ENCODE measurements at places on chromosomes 16 and 17.

- DNase-seq = no peak
Observed at GRCh38 chr17:17833658-17834357, 3.0 kb downstream of the SREBF1 start.

DNA sequence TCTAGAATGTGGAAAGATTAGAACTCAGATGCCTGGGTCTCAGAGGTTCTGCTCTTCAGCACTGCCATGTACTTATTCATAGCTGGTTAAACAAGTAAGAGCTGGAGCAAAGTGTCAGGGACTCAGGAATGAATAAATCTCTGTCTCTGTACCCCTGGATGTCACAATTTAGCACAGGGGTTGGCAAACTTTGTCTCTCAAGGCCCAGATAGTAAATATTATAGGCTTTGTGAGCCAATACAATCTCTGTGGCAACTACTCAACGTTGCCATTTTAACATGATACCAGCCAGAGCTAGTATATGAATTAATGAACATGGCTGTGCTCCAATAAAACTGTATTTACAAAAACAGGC, 220.3 kb upstream of the MON1B start:
- DNase-seq = no peak

GRCh38 chr17:1720856-1721386, 3.6 kb upstream of the WDR81 start:
- peak; percentile 79 for DNase-seq

DNA sequence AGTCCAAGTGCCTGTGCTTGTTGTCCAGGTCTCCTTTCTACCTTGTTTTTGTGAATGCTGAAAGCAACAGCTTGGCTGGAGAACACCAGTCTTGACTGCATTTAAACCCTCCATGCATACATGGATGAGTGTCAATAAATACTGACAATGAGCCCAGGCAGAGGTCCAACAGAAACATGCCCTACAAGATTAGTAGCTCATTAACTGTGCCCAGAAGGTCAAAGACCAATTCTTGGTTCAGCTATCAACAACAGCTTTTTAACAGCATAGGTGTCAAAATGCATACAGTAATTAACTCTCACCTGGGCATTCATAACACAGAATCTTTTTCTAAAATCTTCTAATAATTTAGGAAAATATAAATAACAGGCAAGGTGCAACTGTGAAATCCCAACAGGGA, 63.2 kb downstream of the N4BP1 start:
- no peak for DNase-seq

Data from CD4-positive, alpha-beta T cell treated with Interleukin-17A for 1 hour (primary cell).